ENCODE measurements at places on chromosomes 2 and 18. TPM values are rescaled to one million over a fixed set of nuclear protein-coding genes. Genes with fewer than 3 reads are reported as not detected.
A peak's percentile ranks its signal among the peaks of the same experiment; 100 is the strongest.

Gene LRRC30
- total RNA-seq: not detected

GRCh38 chr2:114294741-114295140 is 147.7 kb upstream of the DPP10 start:
- no peak for DNase-seq
- no peaks in the 10 kb centered on the region for H3K27me3 ChIP-seq
- H3K4me1 ChIP-seq: peaks cover 12% of the 10 kb centered on the region
- H3K27ac ChIP-seq: no peak overlapping the region
- H3K4me3 ChIP-seq: no peak overlapping the region
- no peaks in the 10 kb centered on the region for H3K36me3 ChIP-seq

GRCh38 chr18:48781988-48782363 is 168.8 kb downstream of the SMAD7 start:
- H3K27ac ChIP-seq: peak overlapping the region; percentile 97
- no peak for DNase-seq
- H3K27me3 ChIP-seq: no peaks in the 10 kb centered on the region
- H3K36me3 ChIP-seq: no peaks in the 10 kb centered on the region
- H3K4me3 ChIP-seq: peak overlapping the region; percentile 57
- peaks cover 49% of the 10 kb centered on the region for H3K4me1 ChIP-seq

- peak overlapping the region; percentile 85 for H3K27ac ChIP-seq
- H3K4me1 ChIP-seq: peaks cover 15% of the 10 kb centered on the region
- no peaks in the 10 kb centered on the region for H3K36me3 ChIP-seq
Measured at GRCh38 chr2:189613077-189613636, 32.6 kb upstream of the SLC40A1 start.

GRCh38 chr2:233365861-233366520 is 11.7 kb downstream of the DGKD start:
- H3K4me1 ChIP-seq: peaks cover 8% of the 10 kb centered on the region
- no peak for DNase-seq
- H3K4me3 ChIP-seq: no peak overlapping the region
- H3K27me3 ChIP-seq: no peaks in the 10 kb centered on the region

GRCh38 chr18:79919089-79919488 is 32.4 kb downstream of the SLC66A2 start:
- no peak overlapping the region for H3K27ac ChIP-seq
- no peaks in the 10 kb centered on the region for H3K4me1 ChIP-seq
- peaks cover 21% of the 10 kb centered on the region for H3K36me3 ChIP-seq

DNA sequence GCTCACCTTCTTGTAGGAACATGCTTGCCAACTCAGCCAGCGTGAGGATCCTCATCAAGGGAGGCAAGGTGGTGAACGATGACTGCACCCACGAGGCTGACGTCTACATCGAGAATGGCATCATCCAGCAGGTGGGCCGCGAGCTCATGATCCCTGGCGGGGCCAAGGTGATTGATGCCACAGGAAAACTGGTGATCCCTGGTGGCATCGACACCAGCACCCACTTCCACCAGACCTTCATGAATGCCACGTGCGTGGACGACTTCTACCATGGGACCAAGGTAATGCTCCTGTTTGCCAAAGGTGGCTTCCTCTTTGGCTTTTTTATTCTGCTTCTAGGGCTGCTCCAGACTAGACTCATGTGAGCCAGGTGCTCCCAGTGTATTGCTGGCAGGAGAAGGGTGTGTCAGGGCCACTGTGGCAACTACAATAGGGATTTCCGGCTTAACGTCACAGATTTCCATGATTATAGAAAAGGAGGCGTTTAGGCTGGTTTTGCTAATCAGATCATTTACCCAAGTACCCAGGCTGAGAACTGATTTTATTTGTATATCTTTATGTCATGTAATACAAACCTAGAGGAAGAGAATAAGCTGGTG is 50.6 kb downstream of the DPYSL5 start:
- no peak for DNase-seq
- no peak overlapping the region for H3K27ac ChIP-seq
- H3K4me1 ChIP-seq: no peaks in the 10 kb centered on the region
- H3K27me3 ChIP-seq: no peaks in the 10 kb centered on the region
- H3K4me3 ChIP-seq: no peak overlapping the region
- no peaks in the 10 kb centered on the region for H3K36me3 ChIP-seq

DNA sequence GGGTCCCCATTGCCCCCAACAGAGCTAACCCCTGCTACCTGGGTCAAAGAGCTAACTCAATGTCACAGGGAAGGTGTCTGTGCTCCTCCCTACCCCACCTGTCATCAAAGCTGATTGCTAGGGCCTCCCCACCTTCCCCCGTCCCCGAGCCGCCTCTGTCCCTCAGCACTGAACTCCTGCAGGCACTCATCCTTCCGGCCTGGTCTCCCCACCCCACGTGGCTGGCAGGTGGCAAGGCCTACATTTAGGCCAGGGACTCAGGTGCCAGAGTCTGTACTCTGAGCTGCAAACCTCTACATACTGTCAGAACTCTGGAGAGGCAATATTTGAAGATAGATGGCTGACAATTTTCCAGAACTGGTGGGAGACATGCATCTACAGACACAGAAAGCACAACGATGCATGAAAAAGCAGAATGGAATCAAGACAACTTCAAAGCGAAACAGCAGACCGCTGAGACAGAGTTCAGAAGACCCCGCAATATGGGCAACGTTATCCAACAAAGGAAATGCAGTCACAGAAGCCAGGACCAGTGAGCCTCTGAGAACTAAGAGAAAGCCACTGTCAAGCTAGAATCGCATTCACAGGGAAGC is 195.8 kb downstream of the HDAC4 start:
- DNase-seq: no peak
- no peak overlapping the region for H3K4me3 ChIP-seq
- H3K27me3 ChIP-seq: no peaks in the 10 kb centered on the region
- peaks cover 18% of the 10 kb centered on the region for H3K4me1 ChIP-seq
- no peaks in the 10 kb centered on the region for H3K36me3 ChIP-seq

DNA sequence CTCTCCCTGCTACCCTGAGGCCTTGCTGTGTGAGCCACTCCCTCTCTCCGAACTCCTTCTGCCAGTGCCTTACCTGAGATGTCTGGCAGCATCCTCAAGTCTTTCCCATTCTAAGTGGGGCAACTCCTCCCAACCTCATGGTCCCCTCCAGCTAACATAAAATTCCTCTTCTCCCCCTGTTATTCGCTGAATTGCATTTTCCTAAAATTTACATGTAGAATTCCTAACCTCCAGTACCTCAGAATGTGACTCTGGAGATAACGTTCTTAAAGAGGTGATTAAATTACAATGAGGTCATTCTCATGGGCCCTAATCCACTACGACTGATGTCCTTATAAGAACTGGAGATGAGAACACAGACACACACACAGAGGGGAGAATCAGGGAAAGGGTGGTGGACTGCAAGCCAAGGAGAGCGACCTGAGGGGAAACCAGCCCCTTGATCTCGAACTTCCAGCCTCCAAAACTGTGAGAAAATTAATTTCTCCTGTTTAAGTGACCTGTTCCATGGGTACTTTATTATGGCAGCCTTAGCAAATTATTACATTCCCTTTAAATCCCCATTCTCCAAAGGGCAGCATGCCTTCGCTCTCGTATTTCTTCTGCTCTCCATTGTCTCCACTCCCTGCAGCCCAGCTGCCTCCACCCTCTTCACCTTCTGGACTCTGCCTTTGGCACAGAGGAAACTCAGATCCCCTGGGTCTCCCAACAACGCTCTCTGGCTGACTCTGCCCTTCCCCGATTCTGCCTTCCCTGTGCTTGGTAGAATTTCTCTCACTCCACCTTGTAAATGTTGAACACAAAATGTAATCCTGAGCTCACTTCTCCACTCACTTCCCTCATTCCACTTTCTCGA is 70.5 kb downstream of the TGIF1 start:
- H3K27me3 ChIP-seq: no peaks in the 10 kb centered on the region
- no peaks in the 10 kb centered on the region for H3K4me1 ChIP-seq
- DNase-seq: no peak
- no peak overlapping the region for H3K4me3 ChIP-seq
- H3K36me3 ChIP-seq: no peaks in the 10 kb centered on the region

- no peaks in the 10 kb centered on the region for H3K27me3 ChIP-seq
- no peak overlapping the region for H3K4me3 ChIP-seq
- no peaks in the 10 kb centered on the region for H3K36me3 ChIP-seq
- H3K27ac ChIP-seq: no peak overlapping the region
- no peaks in the 10 kb centered on the region for H3K4me1 ChIP-seq
Measured at GRCh38 chr18:69648486-69648885, 247.8 kb downstream of the DOK6 start.

GRCh38 chr2:174561283-174561971 is 36.2 kb downstream of the WIPF1 start:
- no peak overlapping the region for H3K4me3 ChIP-seq
- no peak overlapping the region for H3K27ac ChIP-seq
- DNase-seq: no peak
- H3K4me1 ChIP-seq: peaks cover 13% of the 10 kb centered on the region
- H3K27me3 ChIP-seq: no peaks in the 10 kb centered on the region

DNA sequence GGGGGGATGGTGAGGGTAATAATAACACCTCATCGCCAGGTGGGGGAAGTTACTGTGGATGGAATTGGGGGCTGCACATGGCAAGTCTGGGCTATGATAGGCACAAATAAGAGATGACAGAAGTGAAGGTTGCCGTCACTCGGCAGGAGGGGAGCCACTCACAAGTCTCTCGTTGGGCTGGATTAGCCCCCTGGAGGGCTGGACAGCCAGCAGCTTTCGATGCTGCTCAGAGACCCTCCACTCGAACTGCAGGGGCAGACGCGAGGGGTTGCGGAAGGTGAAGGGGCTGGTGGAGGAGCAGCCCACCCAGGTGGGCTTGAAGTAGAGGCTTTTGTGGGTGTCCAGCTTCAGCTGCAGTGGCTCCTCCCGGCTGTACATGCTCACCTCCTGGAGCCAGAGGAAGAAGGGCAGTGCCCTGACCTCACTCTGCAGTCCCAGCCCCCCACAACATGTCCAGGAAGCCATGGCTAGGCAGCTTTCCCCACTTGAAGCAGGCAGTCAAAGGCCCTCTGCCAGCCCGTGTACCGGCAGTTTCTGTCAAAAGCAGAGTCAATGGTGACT is 18.2 kb downstream of the CFAP65 start:
- H3K27me3 ChIP-seq: no peaks in the 10 kb centered on the region
- no peaks in the 10 kb centered on the region for H3K36me3 ChIP-seq
- H3K4me1 ChIP-seq: peaks cover 16% of the 10 kb centered on the region
- H3K27ac ChIP-seq: no peak overlapping the region

DNA sequence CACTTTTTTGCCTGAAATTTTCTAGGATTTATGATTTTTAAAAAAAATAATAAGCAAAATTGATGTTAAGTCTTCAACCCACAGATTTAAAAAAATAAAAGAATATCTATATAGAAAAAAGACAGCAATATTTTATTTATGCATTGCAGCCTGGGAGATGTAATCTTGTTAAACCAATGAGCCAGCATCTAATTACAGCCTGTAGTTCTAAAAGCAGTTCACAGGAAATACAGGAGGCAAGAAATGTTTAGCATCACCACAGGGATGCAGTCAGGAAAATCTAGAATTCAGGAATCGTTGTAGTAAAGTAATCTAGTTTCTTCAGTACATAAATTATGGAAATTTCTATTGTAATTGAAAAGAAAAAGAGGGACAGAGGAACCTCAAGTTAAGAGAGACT is 17.2 kb downstream of the UGGT1 start:
- H3K27ac ChIP-seq: no peak overlapping the region
- no peaks in the 10 kb centered on the region for H3K27me3 ChIP-seq
- H3K4me1 ChIP-seq: peaks cover 3% of the 10 kb centered on the region
- peaks cover 12% of the 10 kb centered on the region for H3K36me3 ChIP-seq
- H3K4me3 ChIP-seq: no peak overlapping the region

- H3K36me3 ChIP-seq: no peaks in the 10 kb centered on the region
- no peak for DNase-seq
- no peaks in the 10 kb centered on the region for H3K27me3 ChIP-seq
- no peak overlapping the region for H3K4me3 ChIP-seq
- no peaks in the 10 kb centered on the region for H3K4me1 ChIP-seq
Measured at GRCh38 chr2:206920951-206921350, 18.4 kb upstream of the CPO start.
